ENCODE measurements at places on chromosomes 1 and 21. TPM values are rescaled to one million over a fixed set of nuclear protein-coding genes. Genes with fewer than 3 reads are reported as not detected.

- no peak for DNase-seq
- H3K36me3 ChIP-seq = no peaks in the 10 kb centered on the region
- peaks cover 15% of the 10 kb centered on the region for H3K4me1 ChIP-seq
- no peak overlapping the region for H3K27ac ChIP-seq
- H3K27me3 ChIP-seq = no peaks in the 10 kb centered on the region
Measured at GRCh38 chr1:168497376-168497950, 46.3 kb downstream of the XCL2 start.

- H3K4me1 ChIP-seq = no peaks in the 10 kb centered on the region
- H3K27ac ChIP-seq = no peak overlapping the region
Measured at GRCh38 chr1:55153031-55153430, 62.1 kb downstream of the USP24 start.

DNA sequence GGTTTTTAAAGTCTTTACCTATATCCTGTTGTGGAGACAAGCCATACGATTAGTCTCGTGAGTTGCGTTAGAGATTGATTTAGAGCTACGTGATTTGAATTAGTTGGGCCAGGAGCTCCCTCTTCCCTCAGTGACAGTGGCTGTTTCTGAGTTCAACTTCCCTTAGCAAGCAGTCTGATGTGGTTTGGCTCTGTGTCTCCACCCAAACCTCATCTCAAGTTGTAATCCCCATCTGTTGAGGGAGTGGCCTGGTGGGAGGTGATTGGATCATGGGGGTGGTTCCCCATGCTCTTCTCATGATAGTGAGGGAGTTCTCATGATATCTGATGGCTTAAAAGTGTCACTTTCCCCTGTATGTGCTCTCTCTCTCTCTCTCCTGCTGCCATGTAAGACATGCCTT is 192.9 kb upstream of the PTGFR start:
- no peaks in the 10 kb centered on the region for H3K27me3 ChIP-seq
- H3K4me1 ChIP-seq = no peaks in the 10 kb centered on the region
- no peak overlapping the region for H3K4me3 ChIP-seq
- H3K27ac ChIP-seq = no peak overlapping the region
- no peak for DNase-seq

The FMOD gene
- total RNA-seq = not detected

The AK5 gene
- 1.2 TPM for total RNA-seq

- no peaks in the 10 kb centered on the region for H3K4me1 ChIP-seq
- no peaks in the 10 kb centered on the region for H3K36me3 ChIP-seq
- no peak overlapping the region for H3K27ac ChIP-seq
- H3K27me3 ChIP-seq = no peaks in the 10 kb centered on the region
- DNase-seq = no peak
Measured at GRCh38 chr1:45843474-45843905, 40.1 kb downstream of the MAST2 start.

- no peaks in the 10 kb centered on the region for H3K27me3 ChIP-seq
- H3K36me3 ChIP-seq = no peaks in the 10 kb centered on the region
- H3K4me1 ChIP-seq = no peaks in the 10 kb centered on the region
- no peak for DNase-seq
- H3K4me3 ChIP-seq = no peak within 1 kb of the TSS
Measured at GRCh38 chr21:10521091-10521598, at the start of gene TPTE. TSS of gene TPTE (plus strand) at chr21:10521583. CDS start at chr21:10538724, 17,141 bp downstream.

DNA sequence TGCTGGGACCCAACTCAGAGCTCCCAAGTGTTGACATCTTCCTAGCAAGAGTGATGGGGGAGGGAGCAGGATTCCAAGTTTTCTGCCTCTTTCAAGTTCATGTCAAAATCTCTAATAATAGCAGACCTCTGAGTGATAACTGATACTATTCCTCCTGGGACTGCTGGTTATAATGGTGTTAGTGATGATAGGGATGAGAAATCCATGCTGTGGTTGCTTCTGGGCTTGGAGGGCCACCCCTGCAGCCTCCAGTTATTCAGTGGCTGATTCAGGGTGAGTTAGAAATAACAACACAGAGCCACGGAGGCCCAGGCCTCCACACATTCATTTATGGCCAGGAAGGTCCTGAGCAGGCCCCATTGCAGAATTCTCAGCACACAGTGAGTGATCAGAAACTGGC is 40.6 kb upstream of the ARTN start:
- DNase-seq = no peak
- H3K36me3 ChIP-seq = no peaks in the 10 kb centered on the region
- no peaks in the 10 kb centered on the region for H3K4me1 ChIP-seq
- H3K4me3 ChIP-seq = no peak overlapping the region
- no peaks in the 10 kb centered on the region for H3K27me3 ChIP-seq

GRCh38 chr1:19643121-19643520 is 990 bp upstream of the NBL1 start:
- H3K27me3 ChIP-seq = no peaks in the 10 kb centered on the region
- H3K4me1 ChIP-seq = peaks cover 35% of the 10 kb centered on the region
- no peak overlapping the region for H3K27ac ChIP-seq
- H3K4me3 ChIP-seq = no peak overlapping the region
- H3K36me3 ChIP-seq = no peaks in the 10 kb centered on the region
- DNase-seq = peak; percentile 42

- H3K27ac ChIP-seq = no peak overlapping the region
- H3K4me1 ChIP-seq = no peaks in the 10 kb centered on the region
- peaks cover 63% of the 10 kb centered on the region for H3K27me3 ChIP-seq
- DNase-seq = no peak
- no peak overlapping the region for H3K4me3 ChIP-seq
Measured at GRCh38 chr1:18020021-18020817, 87.4 kb upstream of the IGSF21 start.

The LORICRIN gene
- total RNA-seq = not detected

- DNase-seq = no peak
- H3K27ac ChIP-seq = no peak overlapping the region
- no peaks in the 10 kb centered on the region for H3K4me1 ChIP-seq
- no peaks in the 10 kb centered on the region for H3K36me3 ChIP-seq
- H3K27me3 ChIP-seq = no peaks in the 10 kb centered on the region
- no peak overlapping the region for H3K4me3 ChIP-seq
Measured at GRCh38 chr1:176837708-176838107, 326.8 kb downstream of the ASTN1 start.

DNA sequence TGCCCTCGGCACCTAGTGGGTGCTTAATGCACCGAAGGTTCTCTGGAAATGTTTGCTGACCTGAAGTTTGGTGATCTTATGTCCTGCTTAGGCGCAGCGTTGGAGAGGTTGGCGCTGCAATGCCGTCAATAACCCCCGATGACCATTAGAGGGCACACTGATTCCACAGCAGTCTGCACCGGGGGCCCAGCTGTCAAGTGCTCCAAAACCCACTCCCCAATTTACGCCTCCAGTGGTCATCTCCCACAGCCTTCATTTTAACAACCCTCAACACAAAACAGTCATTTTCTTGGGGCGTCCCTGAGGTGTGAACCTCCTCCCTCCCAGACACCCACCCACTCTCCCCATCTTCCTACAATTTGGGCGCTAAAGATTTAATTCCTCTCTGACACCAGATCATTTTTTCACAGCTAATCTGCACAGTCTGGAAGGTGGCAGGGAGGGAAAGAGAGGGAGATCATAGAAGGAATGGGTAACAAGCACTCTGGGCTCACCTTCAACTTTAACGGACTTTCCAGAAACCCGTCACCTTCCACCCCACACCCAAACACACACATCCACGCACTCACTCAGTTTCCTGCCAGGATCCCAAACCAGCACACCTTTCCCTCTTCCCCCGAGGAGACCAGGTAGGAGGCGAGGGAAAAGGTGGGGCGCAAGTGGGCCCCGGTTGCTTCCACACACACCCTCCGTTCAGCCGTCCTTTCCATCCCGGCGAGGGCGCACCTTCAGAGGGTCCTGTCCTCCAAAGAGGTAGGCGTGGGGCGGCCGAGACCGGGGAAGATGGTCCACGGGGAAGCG is 570 bp upstream of the NPR1 start:
- H3K4me3 ChIP-seq = peak overlapping the region; percentile 39
- H3K27ac ChIP-seq = no peak overlapping the region
- no peaks in the 10 kb centered on the region for H3K36me3 ChIP-seq

The CAMK2N1 gene
- total RNA-seq = 44.6 TPM

DNA sequence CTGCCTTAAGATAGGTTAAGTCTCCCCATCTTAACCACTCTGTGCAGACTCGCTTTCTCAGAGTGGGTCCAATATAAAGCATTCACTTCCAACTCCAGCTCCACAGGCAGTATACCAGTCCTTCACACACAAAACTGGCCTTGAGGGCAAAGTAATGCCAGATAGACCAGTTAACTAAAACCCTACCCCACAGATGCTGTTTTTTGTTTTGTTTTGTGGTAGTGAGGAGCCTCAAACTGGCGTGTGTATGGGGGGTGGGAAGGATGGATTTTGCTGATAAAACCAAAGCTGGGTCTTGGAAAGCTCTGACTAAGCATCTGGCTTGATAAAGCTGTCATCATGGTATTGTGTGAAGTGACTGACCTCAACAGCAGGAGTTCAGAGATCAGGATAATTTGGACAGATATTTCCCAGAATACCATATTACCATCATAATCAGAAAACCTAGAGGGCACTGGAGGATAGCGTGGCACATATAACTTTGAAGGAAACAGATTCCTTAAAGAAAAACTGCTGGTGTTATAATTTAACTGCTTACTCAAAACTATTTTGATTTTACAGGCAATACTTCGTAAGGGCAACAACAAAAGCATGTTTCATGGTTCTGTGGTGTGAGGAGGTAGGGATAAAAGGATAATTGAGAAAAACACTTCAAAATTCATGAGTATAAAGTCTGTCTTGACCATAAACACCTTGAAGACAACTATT is 29.6 kb upstream of the CPLANE2 start:
- H3K27me3 ChIP-seq = no peaks in the 10 kb centered on the region
- H3K36me3 ChIP-seq = no peaks in the 10 kb centered on the region
- no peaks in the 10 kb centered on the region for H3K4me1 ChIP-seq
- no peak for DNase-seq
- H3K27ac ChIP-seq = no peak overlapping the region

The TFF2 gene
- 0.52 TPM for total RNA-seq

GRCh38 chr21:34737115-34737514 is 68.3 kb downstream of the CLIC6 start:
- no peaks in the 10 kb centered on the region for H3K4me1 ChIP-seq
- H3K27ac ChIP-seq = no peak overlapping the region
- no peaks in the 10 kb centered on the region for H3K36me3 ChIP-seq
- H3K27me3 ChIP-seq = no peaks in the 10 kb centered on the region
- H3K4me3 ChIP-seq = no peak overlapping the region

GRCh38 chr1:61270761-61271411 is 188.5 kb downstream of the NFIA start:
- no peak for DNase-seq
- no peaks in the 10 kb centered on the region for H3K27me3 ChIP-seq
- 0 out of 2 replicates have a peak, but pooled peaks cover 3% of the 10 kb centered on the region for H3K4me1 ChIP-seq

The LEMD1 gene
- 16.7 TPM for total RNA-seq

DNA sequence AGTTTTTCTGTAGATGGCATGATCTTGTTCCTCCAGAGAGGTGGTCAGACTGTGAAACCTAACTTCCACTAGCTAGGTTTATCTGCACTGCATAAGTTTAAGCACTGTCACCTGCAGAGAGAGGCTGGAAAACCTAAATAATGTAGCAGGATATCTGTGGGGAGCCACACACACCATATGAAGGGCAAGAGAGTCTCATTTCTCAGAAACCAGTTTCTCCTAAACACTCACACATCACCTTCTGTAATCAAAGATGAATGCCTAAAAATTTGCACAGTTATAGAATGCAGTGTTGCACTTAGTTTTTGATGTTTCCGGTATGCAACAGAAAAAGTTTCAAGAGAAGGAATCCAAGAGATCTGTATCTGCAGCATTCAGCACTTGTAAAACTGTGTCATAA is 654.6 kb downstream of the ADGRL2 start:
- DNase-seq = no peak
- no peak overlapping the region for H3K4me3 ChIP-seq
- H3K27ac ChIP-seq = no peak overlapping the region
- H3K36me3 ChIP-seq = no peaks in the 10 kb centered on the region
- H3K27me3 ChIP-seq = no peaks in the 10 kb centered on the region

DNA sequence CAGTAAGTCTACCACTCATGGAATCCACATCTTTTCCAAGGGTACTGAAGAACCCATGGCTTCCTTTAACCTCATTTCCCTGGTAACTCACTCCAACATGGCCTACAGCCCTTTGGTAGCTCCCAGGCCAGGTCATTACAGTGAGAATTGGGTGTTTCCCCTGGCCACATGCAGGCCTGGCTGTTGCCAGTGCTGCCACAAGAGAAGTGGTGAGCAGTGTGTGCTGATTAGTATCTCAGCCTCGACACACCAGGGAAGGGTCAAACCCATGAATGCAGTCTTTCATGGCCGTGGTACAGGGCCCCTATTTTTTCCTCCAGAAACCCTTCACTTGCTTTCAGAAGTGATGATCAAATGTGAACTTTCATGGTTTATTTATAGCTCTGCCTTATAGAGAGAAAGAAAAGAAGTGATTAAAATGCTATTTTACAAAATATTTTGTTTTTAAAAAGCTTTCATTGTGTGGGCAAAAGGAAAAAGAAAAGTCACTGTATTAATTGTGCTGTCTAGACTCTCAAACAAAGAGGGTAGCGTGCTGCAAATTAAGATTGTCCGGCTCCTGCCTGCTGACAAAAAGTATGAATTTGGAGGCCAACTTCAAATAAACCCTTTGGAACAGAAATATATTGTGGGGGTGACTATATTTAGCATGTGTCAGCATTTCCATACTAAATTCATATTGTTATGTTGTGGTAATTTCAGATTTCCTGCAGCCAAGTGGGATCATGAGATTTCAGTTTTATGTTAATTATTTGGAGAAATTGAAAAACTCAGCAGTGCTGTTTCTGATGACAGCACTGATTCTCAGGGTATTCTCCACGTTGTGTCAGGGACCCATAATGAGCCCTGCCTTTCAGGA is 62.0 kb upstream of the HOOK1 start:
- no peak overlapping the region for H3K27ac ChIP-seq
- no peaks in the 10 kb centered on the region for H3K36me3 ChIP-seq
- H3K27me3 ChIP-seq = no peaks in the 10 kb centered on the region
- H3K4me3 ChIP-seq = no peak overlapping the region

The SELP gene
- total RNA-seq = not detected

GRCh38 chr1:202005958-202006357 is 4.4 kb upstream of the ELF3 start:
- no peak for DNase-seq
- peak overlapping the region; percentile 97 for H3K27ac ChIP-seq
- peaks cover 47% of the 10 kb centered on the region for H3K4me1 ChIP-seq
- H3K4me3 ChIP-seq = no peak overlapping the region

DNA sequence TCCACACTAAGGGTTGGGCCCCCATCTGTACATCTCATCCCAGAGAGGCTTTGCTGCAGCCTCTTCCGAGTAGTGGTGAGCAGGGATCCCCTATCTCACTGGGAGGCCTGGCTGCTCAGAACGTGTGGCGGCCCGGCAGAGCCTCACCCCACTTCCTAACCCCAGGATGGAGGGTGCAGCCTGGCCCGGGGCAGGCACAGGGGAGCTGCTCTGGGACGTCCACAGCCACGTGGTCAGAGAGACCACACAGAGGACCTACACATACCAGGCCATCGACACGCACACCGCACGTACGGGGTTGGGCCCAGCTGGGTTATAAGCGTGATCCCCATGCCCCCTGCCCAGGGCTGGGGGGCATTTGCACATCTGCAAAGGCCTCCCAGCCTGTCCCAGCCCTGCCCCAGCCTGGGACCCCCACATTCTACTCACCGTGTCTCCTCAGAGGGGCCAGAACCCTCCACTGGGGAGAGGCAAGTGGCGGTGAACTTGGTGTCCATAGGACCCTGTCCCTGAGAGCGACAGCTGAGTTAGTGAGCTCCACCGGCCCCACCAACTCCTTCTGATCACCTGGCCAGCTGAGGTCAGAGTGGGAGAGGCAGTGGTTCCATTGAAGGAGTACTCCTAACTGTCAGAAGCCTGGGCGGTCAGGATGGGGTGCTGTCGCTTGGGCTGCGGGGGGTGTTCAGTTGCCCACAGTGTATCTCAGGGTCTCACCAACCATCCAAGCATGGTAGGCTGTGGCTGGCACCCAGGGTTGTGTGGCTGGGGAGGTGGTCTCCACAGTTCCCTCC is 41.2 kb downstream of the TRIM11 start:
- H3K4me1 ChIP-seq = peaks cover 15% of the 10 kb centered on the region
- H3K27me3 ChIP-seq = no peaks in the 10 kb centered on the region
- H3K36me3 ChIP-seq = no peaks in the 10 kb centered on the region
- H3K27ac ChIP-seq = no peak overlapping the region
- DNase-seq = no peak
- H3K4me3 ChIP-seq = no peak overlapping the region

Data from PC-9 (cell line).